ENCODE measurements at places on chromosomes 3 and 15.
A peak's percentile ranks its signal among the peaks of the same experiment; 100 is the strongest.

GRCh38 chr3:53802256-53802880, 43.9 kb downstream of the CHDH start:
- DNase-seq, result no peak

GRCh38 chr3:24198728-24199127, 253.6 kb downstream of the NR1D2 start:
- DNase-seq, result no peak

DNA sequence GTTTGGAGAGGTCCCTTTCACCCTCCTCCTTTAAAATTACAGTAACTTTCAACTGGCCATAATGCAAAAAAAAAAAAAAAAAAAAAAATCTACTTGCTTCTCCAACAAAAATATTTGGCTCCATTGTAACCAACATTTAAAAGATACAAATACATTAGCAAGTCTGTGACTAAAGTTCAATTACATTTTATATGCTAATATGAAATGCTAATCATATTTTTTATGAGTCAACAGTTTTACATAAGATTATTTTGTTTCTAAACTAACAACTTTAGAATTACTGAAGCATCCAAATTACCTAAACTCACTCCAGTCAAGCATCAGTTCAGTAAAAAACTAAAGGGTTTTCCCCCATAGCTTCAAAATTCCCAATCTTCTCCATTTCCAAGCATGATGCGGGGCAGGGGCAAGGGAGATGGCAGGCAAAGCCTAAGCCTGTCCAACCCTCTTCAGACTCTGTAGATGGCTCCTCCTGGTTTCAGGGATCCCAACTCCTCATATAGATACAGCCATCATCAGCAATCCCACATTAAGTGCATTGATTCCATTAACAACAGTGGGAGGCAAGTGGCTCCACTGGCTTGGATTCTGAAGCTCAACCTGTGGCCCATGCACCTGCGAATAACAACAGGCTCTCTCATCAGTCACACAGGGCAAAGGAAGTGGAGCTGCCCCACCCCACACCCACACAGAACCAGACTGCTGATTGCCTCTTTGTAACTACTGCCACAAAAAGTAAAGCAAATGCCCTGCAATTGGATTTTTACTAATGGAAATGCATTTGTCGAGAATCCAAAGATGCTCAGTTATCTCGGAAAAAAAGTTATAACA, 15.0 kb downstream of the SFMBT1 start:
- peak; percentile 30 for DNase-seq

GRCh38 chr3:147197739-147198138, 208.6 kb downstream of the ZIC4 start:
- no peak for DNase-seq

GRCh38 chr3:195570344-195570743, 13.4 kb downstream of the APOD start:
- no peak for DNase-seq

DNA sequence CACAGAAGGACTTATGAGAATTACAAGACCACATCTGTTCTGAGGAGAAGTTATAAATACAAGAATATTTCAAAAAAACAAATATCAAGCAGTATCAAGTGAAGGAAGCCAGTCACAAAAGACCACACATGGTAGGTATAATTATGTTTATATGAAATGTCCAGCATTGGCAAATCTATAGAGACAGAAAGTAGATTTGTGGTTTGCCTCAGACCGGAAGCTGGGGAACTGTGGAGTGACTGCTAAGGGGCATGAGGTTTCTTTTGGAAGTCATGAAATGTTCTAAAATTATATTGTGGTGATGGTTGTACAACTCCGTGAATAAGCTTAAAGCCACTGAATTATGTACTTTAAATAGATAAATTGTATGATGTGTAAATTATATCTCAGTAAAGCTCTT, 136.9 kb downstream of the FRMD5 start:
- no peak for DNase-seq

DNA sequence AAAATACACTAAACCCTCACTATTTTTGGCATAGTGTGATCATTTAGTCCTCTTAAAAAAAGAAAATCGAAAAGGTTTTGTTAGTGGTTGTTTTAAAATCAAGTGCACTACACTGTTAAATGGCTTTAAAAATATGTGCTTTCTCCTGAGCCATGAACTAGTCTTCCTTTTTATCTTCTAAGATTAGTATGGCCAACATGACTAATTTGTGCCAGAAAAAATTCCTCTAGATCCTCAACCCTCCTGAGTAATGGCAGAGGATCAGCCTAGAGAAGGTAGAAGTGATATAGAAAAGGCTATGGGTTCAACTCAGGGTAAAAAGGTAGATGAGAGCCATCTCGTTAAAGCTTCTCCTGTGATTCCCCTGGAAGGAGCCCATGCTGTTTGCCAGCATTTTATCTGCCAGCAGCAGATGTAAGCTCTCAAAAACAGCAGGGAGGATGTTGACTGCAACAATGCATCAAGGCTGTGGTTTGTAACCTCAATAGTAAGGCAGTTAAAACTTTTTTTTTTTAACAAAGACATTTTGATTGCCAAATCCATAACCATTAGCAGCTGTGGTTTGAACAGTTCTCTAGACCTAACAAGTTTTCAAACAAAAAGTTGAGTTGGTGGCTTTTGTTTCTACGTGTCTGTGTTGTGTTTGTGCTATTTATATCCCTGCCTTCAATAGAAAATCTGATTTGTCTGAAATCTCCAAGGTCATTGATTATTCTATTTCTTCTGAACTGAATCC, 30.2 kb upstream of the ZNF609 start:
- peak; percentile 20 for DNase-seq

DNA sequence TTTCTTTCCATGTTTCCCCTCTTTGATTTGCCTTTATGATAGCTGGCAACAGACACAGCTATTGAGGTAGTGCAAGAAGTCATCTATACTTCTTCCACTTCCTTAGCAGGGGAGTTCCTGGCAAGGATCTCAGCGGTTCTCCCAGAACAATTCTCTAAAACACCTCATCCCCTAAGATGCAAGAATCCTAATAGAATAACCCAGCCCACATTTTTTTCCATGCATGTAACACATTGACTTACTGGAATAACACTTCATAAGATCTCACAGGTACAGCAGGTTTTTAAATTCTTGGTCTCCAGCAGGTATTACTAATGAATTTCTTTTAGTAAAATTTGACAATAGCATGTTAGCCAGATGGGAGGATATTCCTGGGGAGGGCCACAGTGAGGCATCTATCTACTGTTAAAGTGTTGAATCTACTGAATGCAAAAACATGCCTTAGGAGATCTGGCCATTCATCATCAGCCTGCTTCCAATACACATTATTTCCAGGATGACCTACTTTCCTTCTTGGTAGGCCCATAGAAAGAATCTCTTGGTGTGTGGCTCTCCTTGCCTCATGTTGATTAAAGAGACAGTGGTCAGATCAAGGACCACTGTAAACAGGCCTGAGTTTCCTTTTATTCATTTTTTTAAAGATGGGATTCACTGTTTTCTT, 78.5 kb downstream of the RAD18 start:
- DNase-seq, result no peak

DNA sequence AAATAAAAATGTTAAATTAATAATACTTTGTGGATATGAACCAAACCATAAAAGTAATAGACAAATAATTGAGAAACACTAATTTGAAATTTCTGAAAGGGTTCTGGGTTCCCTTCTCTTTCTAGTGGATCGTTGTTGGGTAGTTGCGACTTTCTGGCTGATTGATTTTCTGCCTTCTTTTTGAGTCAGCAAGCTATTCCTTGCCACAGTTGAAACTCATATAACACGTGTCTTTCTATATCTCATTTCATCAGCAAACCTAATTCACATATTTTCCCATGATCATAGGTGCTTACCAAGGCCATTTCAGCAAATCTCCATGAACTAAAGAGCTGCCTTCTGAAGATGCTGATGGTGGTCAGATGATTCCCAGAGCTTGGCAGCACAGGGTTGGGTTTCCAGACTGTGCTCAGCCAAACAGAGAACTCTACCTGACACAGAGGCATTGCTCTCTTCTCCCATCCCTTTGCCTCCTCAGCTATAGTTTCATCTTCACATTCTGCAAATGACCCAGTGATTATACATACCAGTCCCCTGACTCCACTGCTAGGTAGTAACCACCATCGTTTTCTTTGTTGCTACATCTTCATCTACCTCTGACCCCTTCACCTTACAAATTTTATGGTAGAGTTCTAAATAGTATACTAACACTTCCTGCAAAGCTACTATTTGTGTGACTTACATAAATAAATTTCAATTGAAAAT, 383.9 kb upstream of the DPH6 start:
- no peak for DNase-seq

DNA sequence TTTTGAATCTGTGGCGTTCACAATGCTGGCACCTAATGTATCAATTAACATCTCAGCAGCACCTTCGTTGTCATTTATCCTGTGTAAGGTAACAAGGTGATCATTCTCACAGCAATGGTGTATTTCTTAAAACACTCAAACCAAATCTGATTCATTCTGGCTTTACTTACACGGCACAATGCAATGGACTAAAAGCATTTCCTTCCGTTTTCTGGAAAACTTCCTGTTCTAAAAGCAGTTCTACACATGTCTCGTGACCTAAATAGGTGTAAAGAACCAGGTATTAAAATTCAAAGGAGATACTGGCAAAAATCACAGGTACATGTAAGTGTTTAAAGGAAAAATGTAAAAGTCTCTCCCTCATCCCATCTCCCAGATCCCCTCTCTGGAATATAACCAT, 77.8 kb downstream of the BTD start:
- DNase-seq, result no peak

DNA sequence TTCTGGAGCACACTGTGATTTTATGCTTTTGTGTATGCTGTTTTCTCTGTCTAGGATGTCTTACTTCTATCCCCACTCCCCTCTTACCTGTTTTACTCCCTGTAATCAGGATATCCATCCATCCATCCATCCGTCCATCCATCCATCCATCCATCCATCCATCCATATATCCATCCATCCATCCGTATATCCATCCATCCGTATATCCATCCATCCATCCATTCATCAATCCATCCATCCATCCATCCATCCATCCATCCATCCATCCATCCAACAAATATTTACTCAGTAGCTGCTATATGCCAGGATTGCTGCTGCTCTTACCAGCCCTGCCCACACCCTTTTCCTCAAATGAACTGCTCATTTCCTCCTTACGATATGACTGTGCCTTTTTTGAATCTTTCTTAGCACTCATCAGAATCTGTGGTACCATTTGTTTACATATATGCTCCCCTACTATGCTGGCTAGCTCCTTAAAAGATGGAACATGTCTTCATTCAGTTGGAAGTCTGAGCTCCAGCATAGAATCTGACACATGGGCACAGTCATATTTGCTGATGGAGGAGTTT, 35.2 kb downstream of the USP13 start:
- DNase-seq, result no peak

DNA sequence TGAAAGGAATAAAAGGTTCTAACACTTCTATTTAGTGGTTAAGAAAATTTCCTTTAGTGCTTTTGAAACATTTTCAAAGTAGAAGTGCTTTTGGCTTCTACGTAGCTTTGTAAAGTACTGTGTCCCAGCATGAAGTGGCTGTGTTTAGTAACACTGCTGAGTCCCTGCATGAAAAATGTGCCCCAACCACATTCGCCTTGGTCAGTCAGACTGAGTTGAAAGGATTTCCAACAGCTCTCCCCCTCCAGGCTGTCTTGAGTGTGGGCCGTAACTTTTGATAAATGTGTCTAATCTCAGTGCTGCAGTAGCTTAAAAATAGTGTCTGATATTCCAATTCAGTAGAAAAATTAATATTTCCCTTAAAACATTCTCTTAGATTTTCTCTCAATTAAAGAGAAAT, 115.0 kb downstream of the NR1D2 start:
- DNase-seq, result no peak

GRCh38 chr15:45634432-45635190, at the start of gene SQOR:
TSS of gene SQOR (plus strand) at chr15:45635029. CDS start at chr15:45658924, 23,895 bp downstream.
- DNase-seq, result peak; percentile 50

DNA sequence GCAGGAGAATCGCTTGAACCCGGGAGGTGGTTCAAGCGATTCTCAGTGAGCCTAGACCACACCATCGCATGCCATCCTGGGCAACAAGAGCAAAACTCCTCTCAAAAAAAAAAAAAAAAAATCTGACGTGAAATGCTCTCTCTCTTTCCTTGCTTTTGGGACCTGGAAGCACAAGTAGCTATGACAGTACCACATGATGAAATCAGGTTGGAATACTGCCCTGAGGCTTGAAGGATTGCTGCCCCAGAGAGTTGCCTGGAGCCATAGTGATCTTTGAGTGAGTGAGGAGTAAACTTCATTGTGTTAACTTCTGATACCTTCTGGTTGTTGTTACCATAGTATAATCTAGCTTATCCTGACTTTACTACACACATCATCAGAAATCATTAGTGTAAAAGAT, 23.3 kb downstream of the AKAP13 start:
- DNase-seq, result no peak

GRCh38 chr3:170322566-170323269, 34.8 kb upstream of the SKIL start:
- no peak for DNase-seq

DNA sequence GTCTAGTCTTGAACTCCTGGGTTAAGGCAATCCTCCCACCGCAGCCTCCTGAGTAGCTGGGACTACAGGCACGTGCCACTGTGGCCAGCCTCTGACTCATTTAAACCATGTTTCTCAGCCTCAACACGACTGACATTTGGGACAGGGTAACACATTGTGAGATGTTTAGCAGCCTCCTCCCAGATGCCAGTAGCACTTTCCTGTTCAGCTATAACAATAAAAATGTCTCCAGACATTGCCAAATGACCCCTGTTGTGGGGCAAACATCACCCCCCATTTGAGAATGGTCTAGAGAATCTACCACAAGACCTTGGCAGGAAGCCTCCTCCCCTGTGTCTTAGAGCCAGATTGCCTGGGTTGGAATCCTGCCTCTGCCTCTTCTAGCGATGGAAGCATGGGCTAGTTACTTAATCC, 8.4 kb downstream of the TMEM40 start:
- no peak for DNase-seq

GRCh38 chr3:31732548-31732947, 199.8 kb downstream of the STT3B start:
- no peak for DNase-seq

- DNase-seq, result no peak
Observed at GRCh38 chr3:101149707-101150106, 156.5 kb upstream of the ABI3BP start.

GRCh38 chr3:119580067-119580760, 922 bp downstream of the ADPRH start:
- DNase-seq, result no peak

GRCh38 chr3:139447486-139447885, 28.8 kb downstream of the RBP2 start:
- DNase-seq, result no peak

All from activated T-helper 1 cell treated with Interleukin-2 at 50 U/mL for 16 hours (primary cell).